ENCODE measurements at places on chromosomes 13 and 19.

DNA sequence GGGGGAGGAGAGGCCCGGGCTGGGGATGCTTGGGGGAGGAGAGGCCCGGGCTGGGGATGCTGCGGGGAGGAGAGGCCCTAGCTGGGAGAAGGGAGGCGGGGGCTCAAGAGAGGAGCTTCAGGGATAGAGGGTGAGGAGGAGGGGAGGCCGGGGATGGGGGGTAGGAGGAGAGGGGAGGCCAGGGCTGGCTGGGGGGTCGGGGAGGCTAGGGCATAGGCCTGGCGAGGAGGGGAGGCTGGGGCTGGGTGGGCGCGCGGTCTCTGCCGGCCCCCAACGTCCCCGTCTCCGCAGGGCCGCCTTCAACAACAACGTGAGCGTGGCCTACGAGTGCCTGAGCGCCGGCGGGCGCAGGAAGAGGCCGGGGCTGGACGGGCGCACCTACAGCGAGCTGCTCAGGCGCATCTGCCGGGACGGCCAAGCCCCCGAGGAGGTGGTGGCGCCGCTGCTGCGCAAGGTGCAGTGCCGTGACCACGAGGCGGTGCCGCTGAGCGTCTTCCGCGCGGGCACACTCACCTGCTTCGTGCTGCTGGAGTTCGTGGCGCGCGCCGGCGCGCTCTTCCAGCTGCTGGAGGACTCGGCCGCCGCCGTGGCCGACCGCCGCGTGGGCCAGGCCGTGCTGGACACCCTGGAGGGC lies 11.4 kb downstream of the TPGS1 start:
- DNase-seq: peak; percentile 46

DNA sequence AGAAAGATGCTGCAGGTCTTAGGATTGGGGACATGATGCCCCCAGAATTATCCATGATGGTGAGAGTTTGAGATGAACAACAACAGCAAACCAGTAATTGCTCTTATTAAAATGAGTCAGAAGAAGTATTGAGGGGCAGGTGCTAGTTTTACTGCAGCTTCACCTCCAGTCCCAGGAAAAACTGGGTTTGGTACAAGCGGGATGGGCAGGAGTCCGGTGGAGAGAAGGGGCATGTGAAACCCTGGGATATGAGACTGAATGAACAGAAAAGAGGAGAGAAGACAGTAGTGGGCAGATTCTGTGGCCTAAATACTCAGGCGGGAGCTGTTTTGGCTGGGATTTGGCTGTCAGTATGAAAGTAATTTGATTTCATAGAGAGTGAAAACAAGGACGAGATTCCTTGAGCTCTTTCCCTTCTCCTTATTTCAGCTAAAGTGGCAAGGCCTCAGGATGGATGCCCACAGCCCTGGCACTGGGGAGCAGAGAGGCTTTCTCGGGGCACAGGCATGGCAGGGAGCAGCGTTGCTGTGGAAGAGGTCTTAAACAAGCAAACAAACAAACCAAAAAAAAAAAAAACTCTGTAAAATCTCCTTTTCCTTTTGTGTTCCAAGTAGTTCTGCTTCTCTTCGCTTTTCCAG lies 30.7 kb downstream of the NFIX start:
- DNase-seq: no peak

GRCh38 chr13:113211774-113212173 lies 2.4 kb downstream of the CUL4A start:
- no peak for DNase-seq

- DNase-seq: no peak
These were observed 338.9 kb downstream of the KLF5 start for GRCh38 chr13:73397496-73398305.

- DNase-seq: no peak
These were observed 24.9 kb upstream of the PIK3R2 start for GRCh38 chr19:18128044-18128443.

DNA sequence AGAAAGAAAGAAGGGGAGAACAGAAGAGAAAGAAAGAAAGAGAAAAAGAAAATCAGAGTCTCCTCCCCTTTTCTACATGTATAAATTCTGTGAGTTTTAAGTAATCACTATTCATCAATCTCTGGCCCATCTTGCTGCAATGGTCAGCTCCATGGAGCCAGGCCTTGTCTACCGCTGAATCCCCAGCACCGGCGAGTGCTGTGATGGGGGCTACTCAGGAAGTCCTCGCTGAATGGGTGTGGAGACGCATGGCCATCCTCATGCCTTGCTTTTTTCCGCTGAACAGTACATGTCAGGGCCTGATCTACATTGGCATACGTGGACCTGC lies 29.9 kb downstream of the GPR42 start:
- no peak for DNase-seq

GRCh38 chr19:48608798-48609263 lies 2.3 kb downstream of the SPACA4 start:
- DNase-seq: peak; percentile 50

- no peak for DNase-seq
These were observed 195.1 kb downstream of the VWA8 start for GRCh38 chr13:41765813-41766212.

- DNase-seq: no peak
These were observed 24.1 kb downstream of the BLOC1S3 start for GRCh38 chr19:45202637-45203036.

GRCh38 chr19:29129148-29129547 lies 83.8 kb downstream of the UQCRFS1 start:
- DNase-seq: no peak

GRCh38 chr13:110403315-110403714 lies 96.2 kb downstream of the COL4A2 start:
- no peak for DNase-seq

DNA sequence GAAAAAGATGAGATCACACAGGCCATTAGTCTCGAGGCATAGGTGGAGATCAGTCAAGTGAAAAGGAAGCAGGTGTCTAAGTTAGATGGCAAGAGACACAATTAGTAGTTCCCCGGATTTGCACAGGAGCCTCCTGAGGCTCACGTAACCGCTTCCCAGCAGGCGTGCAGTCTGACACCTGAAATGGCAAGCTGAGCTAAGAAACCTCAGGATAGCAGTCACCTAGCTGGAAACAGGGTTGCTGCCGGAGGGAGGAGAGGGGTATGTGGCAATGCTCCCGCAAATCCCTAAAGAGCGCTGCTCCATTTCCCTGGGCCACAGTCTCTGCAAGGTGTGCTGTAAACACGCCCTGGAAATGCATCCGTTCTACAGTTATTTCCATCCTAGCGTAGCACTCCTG lies 1151.0 kb downstream of the DIAPH3 start:
- no peak for DNase-seq

DNA sequence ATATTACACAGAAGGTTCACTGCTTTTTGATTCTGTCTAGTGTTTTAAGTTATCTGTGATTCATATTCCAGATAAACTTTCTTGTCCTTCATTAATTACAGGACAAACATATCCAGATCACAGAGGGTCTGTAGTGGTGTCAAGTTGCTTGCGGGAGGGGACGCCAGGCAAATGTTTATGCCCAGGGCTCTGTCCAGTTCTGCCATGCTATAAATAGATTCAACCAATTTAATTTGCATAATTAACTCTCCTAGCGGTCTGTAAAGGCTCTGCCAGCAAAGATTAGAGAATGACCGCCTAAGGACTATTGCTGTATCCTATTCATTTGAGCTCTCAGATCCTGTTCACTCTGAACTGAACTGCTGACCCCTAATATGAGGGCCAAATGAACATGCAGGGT lies 59.7 kb upstream of the TRPC4 start:
- DNase-seq: no peak

- no peak for DNase-seq
These were observed 283.4 kb downstream of the DACH1 start for GRCh38 chr13:71583581-71583980.

DNA sequence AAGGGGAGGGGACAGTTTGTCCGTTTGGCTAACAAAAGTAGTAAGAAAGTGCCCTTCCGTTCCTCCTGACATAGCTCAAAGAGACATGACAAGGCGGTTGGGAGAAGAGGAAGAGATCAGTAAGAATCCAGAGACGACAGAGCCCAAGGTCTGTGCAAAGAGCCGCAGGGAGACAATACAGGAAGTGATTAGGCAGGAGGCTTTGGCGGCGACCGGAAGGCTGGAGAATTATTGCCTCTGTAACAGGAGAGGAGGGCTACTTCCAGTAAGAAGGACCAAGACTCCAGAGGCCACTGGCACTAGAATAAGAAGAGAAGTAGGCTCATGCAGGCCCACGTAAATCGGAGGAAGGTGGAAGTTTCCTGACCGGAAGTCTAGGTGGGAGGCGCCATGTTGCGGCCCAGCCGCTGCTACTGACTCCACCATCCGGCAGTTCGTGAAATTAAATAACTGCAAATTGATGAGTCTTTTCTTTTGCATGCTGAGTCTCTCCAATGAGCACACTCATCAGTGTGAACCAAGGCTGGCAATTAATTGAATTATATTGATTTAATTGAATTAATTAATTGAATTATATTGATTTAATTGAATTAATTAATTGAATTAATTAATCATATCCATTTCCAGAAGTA lies 9.9 kb downstream of the RFX2 start:
- DNase-seq: no peak

DNA sequence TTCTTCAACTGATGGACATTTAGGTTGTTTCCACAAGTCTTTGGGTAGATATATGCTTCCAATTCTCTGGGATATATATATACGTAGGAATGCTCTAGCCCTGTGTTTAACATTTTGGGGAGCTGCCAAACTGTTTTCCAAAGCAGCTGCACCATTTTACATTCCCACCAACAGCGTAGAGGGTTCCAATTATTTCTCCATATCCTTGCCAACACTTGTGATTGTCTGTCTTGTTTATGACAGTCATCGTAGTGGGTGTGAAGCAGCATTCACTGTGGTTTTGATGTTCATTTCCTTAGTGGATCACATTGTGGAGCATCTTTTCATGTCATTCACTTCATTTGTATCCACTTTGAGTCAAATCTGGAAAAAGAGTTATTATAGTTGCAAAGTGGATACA lies 4.7 kb upstream of the CBLC start:
- DNase-seq: no peak

DNA sequence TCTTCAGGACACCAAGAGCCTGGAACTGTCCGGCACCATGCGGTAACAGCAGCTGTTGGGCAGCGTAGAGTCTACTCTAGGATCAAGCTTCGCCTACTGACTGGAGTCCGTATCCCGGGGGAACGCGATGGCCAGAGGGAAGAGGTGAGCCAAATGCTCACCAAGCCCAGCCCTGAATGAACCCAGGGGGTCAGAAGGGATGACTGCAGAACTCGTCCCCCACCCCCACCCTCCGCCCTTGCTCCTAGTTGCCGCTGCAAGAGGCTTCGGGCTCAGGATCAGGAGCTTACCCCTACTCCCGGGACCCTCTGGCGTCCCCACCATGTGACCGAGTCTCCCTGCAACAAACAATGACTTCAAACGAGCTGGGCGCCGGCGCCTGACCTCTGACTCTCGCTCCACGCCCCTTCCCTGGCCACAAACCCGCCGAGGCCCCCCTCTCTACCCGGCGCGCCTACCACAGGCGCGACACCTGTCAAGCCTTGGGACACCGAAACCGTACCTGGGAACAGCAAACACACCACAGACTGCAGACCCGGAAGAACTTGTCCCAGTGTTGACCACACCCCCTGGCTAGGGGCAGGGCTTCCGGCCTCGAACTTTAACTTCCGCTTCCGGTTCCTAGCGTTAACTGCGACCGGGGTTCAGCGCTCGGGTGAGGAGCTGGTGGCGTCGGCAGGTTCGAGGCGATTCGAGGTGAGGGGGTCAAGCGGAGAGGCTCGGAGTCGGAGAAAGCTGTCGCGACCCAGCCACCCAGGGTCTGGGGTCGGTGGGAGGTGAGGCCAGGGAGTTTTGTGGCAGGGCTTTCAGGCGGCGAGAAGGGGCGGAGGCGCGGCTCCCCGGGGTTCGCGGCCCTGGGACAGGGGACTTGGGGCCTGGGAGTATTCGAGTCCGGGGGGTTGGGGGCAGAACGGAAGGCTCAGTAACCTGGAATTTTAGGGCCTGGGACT lies at the start of gene UBL5:
UBL5 (plus strand) TSS at position 630 of the 950 bp plus-strand sequence. CDS start 420 bp downstream, outside the sequence.
- peak; percentile 97 for DNase-seq

- no peak for DNase-seq
These were observed 20.5 kb downstream of the ATP4B start for GRCh38 chr13:113637262-113638160.

- DNase-seq: no peak
These were observed 13.8 kb downstream of the SPINT2 start for GRCh38 chr19:38277969-38278680.

- no peak for DNase-seq
These were observed 169.7 kb upstream of the MAB21L1 start for GRCh38 chr13:35646056-35646774.

- DNase-seq: peak; percentile 6
These were observed 221.1 kb downstream of the TDRD3 start for GRCh38 chr13:60617991-60618733.

DNA sequence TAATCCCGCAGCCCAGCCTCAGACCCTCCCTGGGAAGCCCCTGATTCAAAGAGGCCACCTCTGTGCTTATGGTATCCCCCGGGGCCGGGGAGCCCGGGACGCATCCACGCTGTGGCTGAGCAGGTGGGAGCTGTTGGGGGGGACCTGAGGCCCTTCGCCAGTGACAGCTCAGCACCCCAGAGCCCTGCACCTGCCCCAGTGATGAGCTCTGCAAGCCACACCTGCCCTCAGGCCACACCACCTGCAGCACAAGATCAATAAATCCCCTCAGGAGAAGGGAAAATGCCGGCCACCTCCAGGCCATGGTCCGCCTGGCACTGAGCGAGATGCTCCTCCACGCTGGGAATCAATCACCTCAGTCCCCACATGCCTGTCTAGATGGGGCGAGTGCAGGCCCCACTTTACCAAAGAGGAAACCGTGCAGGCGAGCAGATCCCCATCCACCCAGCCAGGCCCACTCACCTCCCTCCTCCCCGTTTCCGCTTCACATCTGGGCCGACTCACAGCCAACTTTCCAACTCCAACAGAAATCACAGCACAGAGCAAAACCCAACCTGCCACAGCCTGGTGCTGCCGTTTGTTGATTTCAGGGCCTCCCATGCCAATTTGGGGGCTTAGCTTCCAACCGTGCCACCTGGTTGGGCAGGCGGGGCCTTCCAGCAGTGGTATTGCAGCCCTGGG lies 12.8 kb downstream of the MOB3A start:
- no peak for DNase-seq

DNA sequence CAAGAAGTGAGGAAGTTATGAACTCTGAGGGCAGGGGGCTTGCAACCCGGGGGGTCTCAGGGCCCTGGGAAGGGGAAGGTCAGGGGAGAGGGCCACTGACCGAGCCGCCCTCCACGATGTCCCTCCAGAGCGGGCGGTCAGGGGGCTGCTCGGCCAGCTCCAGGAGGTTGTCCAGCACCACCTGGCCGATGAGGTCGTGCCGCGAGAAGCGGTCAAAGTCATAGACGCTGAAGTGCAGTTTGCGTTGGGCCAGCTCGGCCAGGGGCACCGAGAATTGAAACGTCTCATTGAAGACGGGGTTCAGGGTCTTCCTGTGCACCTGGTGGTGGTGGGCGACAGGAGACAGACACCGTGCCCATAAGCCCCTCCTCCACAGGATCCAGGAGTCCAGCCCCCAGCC lies 10.5 kb downstream of the SYT3 start:
- DNase-seq: no peak

All from small intestine (tissue), 16 donors.